ENCODE measurements at places on chromosomes 16 and 17. TPM values are rescaled to one million over a fixed set of nuclear protein-coding genes. Genes with fewer than 3 reads are reported as not detected.

Gene GRIN2C
- 0.50 TPM for total RNA-seq

Gene KRT33B
- total RNA-seq, result 0.06 TPM

Gene TNFRSF13B
- not detected for total RNA-seq

Gene PARD6A
- total RNA-seq, result 1.7 TPM

Gene PLA2G10
- total RNA-seq, result not detected

Gene KRT32
- not detected for total RNA-seq

Gene FOXF1
- total RNA-seq, result not detected

Gene TMEM114
- total RNA-seq, result not detected

Measured in A549 treated with RU486 at 1 μM for 4 hours (cell line).